ENCODE measurements at places on chromosomes 3 and 15. TPM values are rescaled to one million over a fixed set of nuclear protein-coding genes. Genes with fewer than 3 reads are reported as not detected.

CHDH gene
- total RNA-seq, result 0.81 TPM

CD276 gene
- 147 TPM for total RNA-seq

DNA sequence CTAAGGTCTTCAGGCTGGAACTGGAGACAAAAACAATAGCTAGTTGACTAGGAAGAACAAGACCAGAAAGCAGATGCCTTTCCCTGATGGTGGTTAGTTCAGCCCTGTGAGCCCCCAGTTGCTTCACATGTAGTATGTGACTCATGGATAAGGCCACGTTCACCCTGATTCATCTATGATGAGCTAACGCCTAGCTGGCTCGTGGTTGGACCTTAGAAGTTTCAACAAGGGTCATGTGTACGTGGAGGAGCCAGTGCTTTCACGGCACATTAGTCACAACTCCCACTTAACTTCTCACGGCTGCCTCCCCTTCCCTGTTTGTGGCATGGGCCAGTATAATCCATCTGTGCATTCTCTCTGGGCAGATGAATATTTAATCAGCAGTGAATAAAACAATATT lies 20.6 kb downstream of the COL8A1 start:
- no peak for DNase-seq

GRCh38 chr3:63909431-63909830 lies 2.8 kb downstream of the SCAANT1 start:
- no peak for DNase-seq

DNA sequence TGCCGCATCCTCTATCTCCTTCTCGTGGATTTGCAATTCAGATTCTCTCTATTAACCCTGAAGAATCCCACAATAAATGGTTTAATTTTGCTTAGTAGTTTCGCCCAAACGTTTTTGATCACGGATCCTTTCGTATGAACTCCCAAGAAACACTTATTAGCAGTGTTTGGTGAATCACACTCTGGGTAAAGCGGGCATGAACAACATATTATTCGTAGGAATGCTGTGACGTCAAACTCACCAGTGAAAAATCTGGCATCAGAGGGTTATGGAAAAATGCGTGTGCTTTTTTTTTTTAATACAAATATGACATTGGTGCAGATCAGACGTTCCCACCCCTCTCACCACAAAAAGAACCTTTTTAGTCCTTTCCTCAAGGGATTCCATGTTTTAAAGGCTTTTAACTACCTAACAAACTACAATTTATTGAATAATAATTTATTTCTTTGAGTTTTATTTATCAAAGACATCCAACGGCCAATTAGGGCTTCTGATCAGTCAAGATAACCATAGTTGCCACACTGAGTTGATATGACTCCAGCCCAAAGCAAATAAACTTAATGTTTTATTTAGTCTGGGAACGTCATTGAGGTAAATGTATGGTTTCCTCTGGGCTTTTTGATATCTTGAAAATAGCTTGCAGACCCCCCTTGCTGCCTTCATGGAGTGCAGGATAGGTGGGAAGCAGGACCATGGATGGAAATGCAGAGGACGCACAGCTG lies 45.5 kb upstream of the CGNL1 start:
- no peak for DNase-seq

DNA sequence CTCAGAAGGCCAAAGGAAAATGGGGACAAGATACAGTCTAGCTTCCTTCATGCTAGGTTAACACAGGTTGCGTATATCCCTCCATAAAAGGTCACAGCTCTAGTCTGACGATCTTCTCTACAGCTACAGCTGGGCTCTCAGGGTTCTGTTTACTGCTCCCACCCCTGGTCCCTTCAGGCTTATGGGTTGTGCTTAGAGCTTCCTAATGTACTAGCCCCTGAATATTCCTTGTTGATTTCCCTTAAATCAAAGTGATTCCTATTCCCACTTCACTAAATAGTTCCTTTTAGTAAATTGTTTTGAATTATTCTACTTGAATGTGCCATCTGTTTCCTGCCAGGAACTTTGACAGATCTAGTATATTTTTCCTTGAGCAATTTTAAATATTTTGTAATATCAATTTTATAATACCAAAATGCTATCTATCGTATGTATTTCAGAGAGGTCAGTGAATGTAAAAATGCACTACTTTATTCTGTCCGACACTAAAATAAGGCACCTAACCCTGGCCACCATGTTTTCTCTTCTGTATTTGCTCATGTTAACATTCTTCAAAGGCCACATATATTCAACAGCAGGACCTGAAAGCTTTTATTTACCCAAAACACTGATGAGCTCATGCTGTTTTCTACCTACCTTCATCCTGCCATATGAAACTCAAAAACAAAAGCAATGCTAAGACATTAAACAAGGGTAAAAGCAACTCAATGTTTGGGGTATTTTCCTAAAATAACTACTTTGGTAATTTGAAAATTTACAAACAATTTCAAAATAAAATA lies 92.8 kb upstream of the TGFBR2 start:
- no peak for DNase-seq

DNA sequence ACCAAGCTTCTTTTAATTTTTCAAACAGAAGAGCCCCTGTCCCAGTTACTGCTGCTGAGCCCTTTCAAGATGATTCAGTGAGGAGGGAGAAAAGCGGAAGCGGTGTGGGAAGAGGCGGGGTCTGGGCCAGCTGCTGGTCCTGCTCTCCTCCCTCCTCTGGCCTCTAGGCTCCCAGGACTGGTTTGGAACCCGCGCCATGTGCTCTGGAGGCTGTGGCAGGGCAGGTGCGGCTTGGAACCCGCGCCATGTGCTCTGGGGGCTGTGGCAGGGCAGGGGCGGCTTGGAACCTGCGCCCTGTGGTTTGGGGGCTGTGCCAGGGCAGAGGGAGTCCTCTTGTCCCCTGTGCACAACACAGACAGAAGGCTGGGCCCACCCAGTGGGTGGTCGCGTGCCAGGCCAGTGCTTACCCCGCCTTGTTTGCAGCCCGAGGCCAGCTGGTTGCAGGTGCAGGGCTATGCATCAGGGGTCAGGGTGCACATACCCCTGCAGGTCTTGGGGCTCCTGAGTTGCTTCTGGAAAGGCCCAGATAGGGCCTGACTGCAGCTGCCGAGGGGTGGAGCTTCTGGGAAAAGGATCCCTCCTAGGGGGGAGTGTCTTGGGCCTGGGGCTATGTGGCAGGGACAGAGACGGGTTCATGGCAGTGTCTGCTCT lies 12.2 kb downstream of the ALG1L2 start:
- DNase-seq, result no peak

DNA sequence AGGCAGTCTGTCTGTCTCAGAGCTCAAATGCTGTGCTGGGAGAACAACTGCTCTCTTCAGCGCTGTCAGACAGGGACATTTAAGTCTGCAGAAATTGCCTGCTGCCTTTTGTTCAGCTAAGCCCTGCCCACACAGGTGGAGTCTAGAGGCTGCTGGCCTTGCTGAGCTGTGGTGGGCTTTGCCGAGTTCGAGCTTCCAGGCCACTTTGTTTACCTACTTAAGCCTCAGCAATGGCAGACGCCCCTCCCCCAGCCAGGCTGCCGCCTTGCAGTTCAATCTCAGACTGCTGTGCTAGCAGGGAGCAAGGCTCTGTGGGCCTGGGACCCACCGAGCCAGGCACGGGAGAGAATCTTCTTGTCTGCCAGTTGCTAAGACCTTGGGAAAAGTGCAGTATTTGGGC lies 25.0 kb upstream of the RPP14 start:
- DNase-seq, result no peak

Data from osteocyte (in vitro differentiated cells).